ENCODE measurements at places on chromosomes 3 and 15.

GRCh38 chr3:25679166-25679565 lies 14.5 kb upstream of the TOP2B start:
- no peak for DNase-seq

GRCh38 chr3:69458803-69459365 lies 73.0 kb upstream of the FRMD4B start:
- no peak for DNase-seq

DNA sequence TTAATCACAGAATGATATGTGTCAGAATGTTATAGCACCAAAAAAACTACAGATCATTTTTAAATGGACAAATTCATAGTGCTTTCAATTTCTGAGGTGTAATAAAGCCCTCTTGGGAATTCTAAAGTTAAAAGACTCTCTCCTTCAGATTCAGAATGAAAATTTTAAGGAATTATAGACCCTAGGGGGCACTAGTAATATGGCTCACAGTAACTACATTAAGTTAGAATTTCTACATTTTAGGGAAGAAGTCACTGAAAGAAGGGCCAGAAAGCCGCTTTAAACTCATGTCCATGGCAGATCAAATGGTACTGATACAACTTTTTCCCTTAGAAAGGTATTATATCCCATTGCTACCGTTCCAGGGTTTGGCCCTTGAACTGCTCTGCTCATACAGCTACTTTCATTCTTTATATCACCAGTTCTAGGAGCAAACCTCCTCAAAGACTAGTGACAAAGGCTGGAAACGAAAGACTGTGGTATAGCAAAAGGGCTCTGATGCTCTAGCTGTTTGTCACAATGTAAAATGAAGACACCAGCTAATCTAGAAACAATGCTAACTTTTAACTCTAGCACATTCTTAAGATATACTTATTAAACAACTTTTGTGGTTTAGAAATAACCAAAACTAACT lies 18.1 kb downstream of the DAZL start:
- DNase-seq, result no peak

- no peak for DNase-seq
These were observed 40.0 kb downstream of the SEMA6D start for GRCh38 chr15:47757331-47757730.

DNA sequence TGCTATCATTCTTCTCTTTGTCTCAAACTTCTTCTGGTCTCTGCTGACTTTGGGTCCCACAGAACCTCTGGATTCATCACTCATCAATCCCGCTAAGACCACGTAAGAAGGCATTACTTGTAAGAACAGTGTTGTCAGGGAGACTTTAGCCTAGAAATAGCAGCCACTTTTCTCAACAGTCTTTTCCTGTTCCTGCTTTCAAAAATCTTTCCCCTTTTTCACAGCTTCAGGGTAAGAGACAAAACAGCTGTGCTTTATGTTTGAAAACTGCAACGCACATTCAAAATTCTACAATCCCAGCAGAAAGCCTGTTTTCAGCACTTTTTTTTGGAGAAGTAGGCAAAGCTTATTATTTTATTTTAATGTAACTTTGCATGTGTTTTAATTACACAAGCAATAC lies 42.0 kb upstream of the FAM98B start:
- DNase-seq, result no peak

DNA sequence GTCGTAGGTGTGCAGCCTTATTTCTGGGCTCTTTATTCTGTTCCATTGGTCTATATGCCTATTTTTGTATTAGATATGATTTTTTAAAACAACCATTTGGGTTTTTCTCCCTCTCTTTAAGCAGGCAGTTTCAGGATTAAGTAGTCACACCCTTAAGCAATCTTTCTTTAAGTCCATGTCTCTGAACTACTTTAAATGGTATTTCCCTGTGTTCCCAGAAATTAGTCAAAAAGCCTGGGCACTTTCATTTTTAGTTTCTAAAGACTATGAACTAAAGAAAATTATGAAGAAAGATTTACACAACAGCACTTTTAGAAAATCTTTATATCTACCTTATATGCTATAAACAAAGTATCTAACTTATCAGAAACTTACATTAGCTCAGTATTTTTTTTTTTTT lies 110.3 kb downstream of the FAIM start:
- DNase-seq, result no peak

GRCh38 chr3:45872569-45872968 lies 13.8 kb upstream of the CCR9 start:
- no peak for DNase-seq

DNA sequence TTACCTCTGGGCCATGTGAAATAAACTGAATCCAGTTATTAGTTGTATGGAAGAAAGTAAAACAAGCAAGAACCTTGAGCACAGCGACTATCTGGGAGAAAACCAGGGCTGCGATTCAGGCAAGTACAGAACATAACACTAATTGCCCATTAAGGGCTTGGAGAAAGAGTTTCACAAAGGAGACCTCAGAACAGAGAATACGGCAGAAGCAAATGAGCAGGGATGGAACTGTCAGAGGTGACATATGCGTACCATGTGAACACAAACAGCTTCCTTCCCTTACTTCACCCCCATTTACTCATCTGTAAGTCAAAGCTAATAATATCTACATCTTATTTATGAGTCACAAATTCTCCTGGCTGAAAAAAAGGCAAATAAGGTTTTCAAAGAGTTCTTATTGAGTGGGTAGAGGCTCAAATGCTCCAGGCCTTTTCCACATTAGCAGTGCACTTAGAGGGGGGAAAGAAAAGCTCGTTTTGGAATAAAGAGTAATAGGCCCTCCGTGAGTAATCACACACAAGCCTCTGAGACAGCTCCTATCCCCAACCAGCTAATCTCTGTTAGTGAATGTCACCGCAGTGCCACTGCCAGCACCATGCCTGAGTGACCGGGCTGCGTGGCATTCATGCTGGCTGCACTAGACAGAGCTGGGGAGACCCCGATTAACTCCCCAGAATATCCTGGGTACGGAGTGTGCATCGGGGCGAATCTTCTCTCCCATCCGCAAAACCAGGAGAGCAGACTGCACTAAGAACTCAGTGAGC lies 2.6 kb downstream of the PCSK6 start:
- no peak for DNase-seq

- DNase-seq, result no peak
These were observed 348.6 kb downstream of the NLGN1 start for GRCh38 chr3:173745952-173746682.

DNA sequence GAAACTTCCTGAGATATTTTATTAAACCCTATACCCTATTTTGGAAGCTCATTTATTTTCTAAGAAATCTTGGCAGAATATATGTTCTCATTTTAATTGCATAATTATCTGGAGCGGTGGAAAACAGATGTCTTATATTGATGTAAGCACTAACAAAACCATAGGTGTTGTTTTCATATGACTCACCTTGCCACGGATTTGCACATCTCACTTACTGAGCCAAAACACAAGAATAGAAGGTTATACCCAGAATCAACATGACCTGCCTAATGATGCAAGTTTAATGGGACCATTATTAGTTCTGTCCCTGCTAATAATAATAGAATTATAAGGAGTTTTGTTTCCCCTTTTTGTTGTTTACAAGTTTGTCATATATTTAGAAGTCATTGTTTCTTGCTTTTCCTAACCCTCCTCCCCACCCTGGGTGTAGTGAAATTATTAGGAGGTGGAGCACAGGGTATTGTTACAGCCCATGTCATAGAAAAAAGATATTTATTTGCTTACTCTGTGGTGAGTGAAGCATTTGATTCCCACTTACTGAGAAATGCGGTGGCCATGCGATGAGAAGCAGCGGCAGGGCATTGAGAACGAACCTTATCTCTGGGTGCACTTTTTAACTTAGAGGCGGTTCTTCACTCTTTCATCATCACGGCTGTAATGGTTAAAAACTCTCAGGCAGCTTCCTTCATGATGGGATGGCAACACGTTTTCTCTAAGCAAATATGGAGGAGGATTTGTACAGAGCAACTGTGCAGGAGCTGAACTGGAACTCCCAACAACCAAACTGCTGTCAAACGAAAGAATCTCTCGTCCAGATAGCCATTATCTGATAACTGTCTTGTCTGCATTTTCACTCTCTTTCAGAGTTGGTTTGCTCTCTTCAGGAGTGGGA lies 521 bp downstream of the IL5RA start:
- DNase-seq, result peak; percentile 4

- DNase-seq, result no peak
These were observed 2.6 kb downstream of the APBA2 start for GRCh38 chr15:28888302-28888894.

DNA sequence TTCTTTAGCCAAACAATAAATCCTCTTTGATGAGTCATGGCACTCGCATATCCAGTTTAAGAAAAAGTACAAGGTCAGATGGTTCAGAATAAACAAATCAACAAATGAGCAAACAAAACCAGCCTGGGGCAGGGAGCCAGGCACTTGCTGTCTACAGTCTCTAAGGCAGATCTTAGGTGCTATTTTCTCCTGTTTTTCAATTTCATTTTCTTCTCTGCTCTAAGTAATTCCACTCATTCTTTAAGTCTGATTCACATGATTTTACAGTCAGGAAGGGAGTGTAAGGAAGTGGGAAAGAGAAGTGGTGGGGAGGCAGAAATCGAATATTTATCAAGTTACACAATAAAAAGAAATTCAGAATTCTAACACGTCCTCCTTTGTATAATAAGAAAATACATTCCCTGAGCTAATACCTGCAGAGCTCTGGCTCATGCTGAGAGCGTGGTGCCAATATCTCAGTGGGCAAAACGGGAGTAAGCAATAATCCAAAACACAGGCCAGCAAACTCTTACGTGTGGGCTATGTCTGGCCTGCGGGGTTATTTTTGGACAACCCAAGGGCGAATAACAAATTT lies 298.6 kb downstream of the ADAMTS17 start:
- DNase-seq, result no peak
